ENCODE measurements at places on chromosomes 12 and 14.

DNA sequence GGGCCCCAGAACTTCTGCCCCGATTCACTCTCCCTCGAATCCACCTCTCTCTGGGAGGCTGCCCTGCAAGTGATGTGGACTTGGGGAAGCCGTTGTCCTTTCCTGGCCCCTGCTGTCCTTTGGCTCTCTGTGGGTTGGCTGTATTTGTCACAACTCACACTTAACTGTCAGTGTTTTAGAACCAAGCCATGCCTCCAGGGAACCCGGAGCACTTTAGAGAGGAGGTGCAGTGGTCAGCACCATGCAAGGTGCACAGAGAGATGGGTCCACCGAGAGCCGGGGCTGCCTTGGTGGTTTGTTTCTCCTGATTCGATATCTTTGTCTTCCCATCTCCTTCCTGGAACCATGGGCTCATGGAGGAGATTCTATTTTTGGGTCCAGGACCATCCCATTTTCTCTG, 129.5 kb upstream of the RTL1 start:
- DNase-seq, result no peak

DNA sequence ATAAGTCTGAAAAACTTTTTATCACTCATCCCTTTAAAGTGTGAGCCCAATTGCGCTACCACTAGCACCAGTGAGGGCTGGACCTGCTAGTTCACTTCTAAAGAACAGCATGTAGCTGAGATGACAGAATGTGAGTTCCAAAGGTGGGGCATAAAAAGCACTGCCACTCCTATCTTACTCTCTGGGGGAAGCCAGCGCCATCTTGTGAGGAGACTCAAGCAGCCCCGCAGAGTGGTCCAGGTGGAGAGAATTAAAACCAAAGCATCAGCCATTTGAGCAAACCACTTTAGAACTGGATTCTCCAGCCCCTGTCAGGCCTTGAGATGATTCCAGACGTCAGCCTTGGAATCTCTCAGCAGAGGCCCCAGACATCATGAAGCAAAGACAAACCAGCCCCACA, 39.9 kb downstream of the TMEM132D start:
- no peak for DNase-seq

- no peak for DNase-seq
Measured at GRCh38 chr14:105582639-105583038, 56.3 kb downstream of the TMEM121 start.

DNA sequence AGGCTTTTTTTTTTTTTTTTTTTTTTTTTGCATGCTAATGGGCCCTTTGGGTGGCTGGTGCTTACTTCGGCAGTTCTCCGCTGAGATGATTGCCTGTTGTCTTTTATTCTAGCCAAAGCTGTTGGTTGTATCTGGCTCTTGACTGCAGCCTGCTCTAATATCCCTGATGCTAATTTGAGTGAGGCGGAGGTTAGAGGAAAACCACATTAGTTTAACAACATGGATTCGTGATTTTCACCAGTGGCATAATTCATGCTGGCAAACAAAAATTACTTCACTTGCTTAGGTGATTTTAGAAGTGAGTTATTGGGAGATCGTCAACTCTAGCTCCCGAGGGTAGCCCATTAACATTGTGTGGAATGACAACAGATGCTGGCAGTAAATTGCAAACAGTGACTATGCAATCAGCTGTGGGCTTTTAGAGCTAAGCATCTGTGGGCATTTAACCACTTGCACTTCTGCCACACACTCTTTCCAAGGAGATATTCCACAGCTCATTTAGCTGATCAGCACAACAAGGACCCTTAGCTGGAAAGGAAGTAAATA, 97.6 kb upstream of the ZDHHC17 start:
- peak; percentile 60 for DNase-seq

DNA sequence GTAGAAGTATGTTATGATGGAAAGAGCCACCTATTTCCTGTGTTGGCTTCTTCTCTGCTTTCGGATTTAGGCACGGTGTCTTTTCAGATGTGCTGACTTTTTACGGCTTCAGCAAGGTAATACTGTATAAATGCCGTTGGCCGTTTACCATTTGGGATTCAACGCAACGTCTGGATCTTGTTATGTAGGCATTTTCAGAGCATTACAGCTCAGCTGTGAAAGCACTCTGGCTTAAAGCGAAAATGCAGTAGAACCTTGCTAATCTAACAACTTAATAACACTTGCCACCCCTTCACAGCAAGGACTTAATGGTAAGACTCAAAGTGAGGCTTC, 229.9 kb downstream of the EFCAB11 start:
- DNase-seq, result peak; percentile 5

DNA sequence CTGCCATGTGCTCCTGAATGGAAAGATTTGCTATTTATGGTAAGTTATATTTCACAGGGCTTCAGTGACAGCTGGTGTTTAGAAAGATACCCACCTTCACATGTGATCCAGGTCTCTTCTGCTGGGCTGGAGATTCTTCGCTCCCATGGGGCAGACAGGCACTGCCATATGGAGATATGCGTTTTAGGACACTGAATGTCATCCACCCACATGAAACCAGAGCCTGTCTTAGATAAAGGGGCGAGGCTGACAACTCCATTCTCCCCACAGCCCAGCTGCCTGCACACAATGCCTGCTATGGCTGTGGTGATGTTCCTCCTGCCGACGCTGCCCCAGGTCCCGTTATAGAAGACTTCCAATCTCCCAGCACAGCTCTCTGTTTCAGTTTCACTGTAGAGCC, 69.4 kb downstream of the ACSM4 start:
- DNase-seq, result peak; percentile 84

DNA sequence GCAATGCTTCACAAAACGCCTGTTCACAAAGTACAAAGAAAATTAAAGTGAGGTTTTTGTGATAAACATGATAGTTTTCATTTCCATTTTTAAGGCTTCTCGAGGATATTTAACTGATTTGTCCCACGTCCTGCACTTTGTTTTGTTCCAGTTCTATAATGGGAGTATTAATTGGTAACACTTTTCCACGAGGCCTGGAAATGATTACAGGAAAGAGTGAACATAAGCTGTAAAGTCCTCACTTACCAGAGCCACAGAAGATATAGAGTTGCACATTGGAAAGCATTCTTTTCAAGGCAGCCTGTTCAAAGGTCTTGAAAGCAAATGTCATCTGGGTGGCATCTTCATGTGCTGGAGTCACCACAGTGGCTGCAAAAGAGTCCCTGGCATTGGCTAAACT, 1236.6 kb downstream of the BCL11B start:
- DNase-seq, result no peak

DNA sequence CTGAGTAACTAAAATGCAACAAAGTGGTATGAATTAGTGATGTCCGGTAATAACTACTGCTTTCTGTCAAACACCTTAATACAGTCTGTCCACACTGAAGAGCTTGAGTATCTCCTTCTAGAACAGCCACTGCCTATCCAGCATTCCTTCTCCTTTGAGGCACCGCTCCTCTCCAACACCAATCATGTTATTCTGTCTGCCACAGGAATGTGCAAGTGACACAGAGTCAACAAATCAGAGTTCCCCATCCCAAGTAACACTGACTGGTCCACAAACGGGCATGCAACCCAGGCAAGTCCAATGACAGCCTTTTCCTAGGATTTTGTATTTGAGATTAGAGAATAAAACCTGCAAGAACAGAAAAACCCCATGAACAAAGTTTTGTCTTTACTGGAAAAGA, 3.8 kb downstream of the GXYLT1 start:
- DNase-seq, result peak; percentile 4

DNA sequence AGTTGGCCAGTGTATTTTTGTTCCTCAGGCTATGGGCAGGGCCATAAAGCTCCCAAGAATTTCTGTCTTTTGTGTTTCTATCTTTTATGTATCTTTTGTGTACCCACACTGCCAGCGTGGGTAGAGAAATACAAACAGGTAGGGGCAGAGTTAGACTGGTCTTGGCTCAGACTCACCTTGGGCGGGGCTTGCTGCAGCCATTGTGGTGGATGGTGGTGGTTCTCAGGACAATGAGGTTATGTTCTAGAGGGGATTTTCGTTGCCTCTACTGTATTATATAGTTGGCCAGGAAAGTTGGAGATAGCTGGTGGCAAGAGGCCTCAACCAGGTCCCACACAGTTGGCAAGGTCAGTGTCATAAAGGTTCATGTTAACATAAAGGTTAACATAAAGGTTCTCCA, 977.5 kb upstream of the LRFN5 start:
- no peak for DNase-seq

DNA sequence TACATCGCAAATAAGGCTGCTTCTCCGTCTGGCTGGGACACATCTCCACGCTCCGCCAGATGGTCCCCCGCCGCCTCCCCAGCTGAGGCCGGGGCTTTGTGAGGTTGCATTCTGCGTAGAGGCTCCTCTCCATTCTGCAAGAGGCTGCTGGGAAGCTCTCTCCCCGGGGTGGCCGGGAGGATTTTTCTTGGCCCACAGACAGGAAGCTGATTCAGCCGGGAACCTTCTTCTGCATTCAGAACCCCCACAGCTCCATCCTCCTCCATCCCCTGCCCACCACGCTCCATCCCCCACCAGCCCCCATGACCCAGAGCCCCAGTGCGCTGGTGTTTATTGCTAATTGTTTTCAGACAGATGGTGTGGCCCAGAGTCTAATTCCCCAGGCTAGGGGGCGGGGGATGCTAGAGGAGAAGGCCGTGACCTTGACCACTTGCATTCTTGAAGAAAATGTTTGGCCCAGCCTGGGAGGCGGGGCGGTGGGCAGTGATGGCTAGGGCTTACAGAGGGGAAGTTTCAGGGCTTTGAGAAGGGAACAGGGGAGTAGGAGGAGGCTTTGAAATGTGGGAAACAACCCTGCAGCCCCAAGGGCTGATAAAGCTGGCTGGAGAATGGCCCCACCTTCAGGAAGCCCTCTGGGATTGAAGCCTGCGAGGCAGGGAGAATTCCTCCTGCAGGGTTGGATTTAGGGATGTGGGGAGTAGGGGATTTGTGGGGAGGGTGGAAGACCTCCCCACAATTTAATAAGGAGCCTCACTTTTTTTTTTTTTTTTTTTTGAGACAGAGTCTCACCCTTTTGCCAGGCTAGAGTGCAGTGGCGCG, 88.5 kb upstream of the NCOR2 start:
- DNase-seq, result peak; percentile 99

- DNase-seq, result no peak
Measured at GRCh38 chr14:75881994-75882393, 99.8 kb downstream of the TGFB3 start.

- DNase-seq, result no peak
Measured at GRCh38 chr14:103501921-103502669, 20.5 kb downstream of the CKB start.

GRCh38 chr14:50647282-50647681, 20.8 kb downstream of the SAV1 start:
- no peak for DNase-seq

DNA sequence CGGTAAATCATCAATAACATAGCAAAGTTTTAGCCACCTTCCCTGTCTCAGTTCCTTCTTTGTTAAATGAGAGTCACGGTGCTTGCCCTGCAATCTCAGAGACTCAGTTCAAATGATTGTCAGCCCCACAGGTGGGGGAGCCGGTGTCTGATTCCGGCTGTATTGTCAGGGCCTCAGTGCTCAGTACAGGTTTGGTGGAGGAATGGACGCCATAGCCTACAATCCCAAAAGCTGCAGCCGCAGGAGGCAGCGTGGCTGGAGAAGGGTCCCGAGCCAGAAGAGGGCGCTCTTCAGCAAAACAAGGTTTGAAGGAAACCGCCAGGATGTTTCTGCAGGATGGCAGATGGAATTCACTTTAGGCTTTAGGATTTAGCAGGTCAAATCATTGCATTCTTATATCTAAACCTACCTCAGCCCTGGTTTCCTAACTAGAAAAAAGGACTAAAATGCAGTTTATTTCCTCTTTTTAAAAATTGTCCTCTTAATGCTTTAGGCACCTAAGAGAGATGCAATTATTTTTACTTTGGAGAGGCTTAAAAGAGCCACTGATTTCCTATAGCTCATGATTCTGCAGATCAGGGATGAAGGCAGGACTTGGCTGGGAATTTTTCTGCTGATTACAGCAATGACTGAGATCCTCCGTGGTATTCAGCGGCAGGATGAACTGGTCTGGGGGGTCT, 29.2 kb downstream of the FOS start:
- peak; percentile 90 for DNase-seq

- DNase-seq, result peak; percentile 81
Measured at GRCh38 chr14:59631237-59631636, 54.6 kb upstream of the CCDC175 start.

GRCh38 chr14:72525087-72525915, 368.6 kb downstream of the DPF3 start:
- DNase-seq, result no peak

DNA sequence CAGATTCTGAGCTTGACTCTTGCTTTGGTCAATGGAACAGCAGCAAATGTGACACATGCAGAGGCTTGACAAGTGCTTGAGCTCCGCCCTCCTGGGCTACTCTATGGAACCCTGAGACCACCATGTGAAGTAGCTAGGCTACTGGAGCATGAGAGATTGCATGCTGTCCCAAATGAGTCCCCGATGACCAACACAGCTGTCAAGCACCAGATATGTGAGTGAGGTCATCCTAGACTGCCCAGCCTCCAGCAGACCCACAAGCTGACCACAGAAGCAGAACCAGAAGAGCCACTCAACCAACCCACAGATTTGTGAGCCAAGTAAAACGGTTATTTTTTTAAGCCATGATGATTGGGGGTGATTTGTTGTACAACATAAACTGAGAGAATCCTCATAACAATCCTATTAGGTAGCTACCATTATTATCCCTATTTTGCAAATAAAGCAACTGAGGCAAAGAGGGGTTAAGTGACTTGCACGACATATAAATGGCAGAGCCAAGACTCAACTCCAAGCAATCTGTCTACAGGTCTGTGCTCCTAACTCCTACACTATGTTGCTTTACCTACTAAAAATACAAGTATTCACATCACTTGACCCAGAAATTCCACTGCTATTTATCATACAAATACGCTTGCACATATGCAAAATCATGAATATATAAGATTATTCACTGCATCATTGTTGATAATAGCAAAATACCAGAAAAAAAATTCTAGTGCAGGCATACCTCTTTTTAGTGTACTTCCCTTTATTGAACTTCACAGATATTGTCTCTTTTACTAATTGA, 136.2 kb downstream of the NDUFA12 start:
- no peak for DNase-seq

DNA sequence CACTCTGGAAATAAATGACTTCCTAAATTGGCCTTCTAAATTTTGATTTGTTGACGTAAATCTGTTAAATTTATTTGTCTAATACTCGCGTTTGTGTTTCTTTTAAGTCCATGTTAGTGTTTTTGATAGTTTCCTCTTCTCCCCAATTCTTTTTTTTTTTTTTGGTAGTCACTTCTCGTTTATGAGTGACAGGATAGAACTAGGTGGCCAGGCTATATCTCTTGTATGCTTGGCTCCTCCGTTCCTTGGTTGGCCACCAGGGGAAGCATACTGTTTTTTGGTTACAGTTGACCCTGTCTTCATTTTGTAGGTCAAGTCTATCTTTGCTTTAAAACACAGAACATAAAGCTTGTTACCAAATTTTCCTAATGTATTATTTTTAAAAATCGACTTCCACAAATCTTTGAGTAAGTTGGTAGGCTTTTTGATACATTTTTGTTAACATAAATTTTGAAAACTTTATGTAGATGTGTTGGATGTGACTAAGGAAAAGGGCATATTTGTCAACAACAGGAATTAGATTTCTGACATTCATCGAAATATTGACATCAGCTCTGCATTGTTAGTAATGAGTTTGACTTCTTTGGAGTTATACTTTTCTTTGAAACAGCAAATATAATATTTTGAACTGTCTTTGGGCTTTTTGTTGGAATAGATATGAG, 2.2 kb downstream of the RCOR1 start:
- peak; percentile 79 for DNase-seq

Measured in NCI-H82 (cell line).